GM20000 (cell line): ENCODE measurements at places on chromosomes 4 and X.

- DNase-seq: no peak
These were observed 49.5 kb downstream of the GPM6A start for GRCh38 chr4:175762582-175762981.

- DNase-seq: peak; percentile 8
These were observed 99.3 kb downstream of the ANXA5 start for GRCh38 chr4:121597346-121597934.

- DNase-seq: peak; percentile 3
These were observed 1026.9 kb upstream of the SLIT2 start for GRCh38 chr4:19224820-19225219.

DNA sequence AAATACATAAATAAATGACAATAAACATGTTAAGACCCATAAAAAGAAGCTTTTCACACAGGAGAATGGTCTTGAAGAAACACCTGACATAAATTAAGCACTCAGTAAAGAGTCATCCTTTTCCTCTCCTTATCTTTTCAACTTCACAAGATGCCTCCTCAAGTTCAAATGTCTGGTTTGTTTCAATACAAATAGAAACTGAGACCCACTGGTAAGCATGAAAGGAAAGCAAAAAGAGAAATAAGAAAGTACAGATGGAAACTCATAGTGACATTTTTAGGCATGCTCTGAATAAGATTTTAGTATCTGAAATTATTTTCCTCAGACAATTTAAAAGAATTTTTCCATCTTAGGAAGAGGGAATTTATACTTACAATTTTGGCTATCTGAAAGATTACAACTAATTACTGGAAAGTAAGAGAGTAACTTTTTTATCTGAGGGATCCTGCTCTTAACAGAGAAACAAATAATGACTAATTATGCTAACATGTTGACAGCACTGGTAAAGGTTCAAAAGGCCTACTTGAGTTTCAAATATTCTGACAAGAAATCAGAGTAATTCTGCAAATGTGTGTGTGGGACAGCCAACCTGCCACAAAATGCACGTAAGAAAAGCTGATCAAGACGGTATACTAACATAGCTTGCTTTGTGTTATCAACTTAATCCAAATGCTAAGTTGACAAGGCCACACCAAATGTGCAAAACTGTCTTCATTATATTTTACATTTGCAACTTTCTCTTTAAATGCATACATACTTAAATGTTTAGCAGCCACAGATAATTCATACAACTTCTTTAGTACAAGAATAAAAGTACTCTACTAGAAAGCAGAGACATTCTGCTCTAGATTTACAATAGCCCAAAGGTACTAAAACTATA is 113.0 kb downstream of the IQCM start:
- DNase-seq: no peak

GRCh38 chr4:5995901-5996623 is 22.2 kb downstream of the C4orf50 start:
- no peak for DNase-seq

- no peak for DNase-seq
These were observed 193.7 kb downstream of the SPATA18 start for GRCh38 chr4:52244848-52245247.

DNA sequence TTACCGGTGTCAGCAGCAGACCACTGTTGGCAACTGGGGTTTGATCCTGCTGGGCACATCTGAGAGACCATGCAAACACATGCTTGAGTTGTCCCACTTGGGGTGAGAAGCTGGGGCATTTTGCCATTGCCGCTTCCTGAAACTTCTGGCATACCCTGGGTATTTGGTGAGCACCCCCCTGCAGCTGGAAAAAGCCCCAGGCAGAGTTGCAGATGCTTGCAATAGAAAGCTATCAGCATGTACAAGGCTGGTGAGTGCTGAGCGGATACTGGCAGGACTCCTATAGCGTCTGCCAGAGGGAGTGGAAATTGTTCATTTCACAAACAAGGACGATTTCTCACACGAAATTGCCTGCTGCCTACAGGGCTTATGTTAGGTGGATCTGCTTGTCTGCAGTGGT is 32.3 kb downstream of the SUPT20HL1 start:
- no peak for DNase-seq

- no peak for DNase-seq
These were observed 91.8 kb upstream of the PSAPL1 start for GRCh38 chr4:7526491-7526890.

GRCh38 chrX:20693078-20693477 is 426.4 kb upstream of the RPS6KA3 start:
- no peak for DNase-seq

- DNase-seq: no peak
These were observed 96.4 kb downstream of the LNX1 start for GRCh38 chr4:53494851-53495250.

DNA sequence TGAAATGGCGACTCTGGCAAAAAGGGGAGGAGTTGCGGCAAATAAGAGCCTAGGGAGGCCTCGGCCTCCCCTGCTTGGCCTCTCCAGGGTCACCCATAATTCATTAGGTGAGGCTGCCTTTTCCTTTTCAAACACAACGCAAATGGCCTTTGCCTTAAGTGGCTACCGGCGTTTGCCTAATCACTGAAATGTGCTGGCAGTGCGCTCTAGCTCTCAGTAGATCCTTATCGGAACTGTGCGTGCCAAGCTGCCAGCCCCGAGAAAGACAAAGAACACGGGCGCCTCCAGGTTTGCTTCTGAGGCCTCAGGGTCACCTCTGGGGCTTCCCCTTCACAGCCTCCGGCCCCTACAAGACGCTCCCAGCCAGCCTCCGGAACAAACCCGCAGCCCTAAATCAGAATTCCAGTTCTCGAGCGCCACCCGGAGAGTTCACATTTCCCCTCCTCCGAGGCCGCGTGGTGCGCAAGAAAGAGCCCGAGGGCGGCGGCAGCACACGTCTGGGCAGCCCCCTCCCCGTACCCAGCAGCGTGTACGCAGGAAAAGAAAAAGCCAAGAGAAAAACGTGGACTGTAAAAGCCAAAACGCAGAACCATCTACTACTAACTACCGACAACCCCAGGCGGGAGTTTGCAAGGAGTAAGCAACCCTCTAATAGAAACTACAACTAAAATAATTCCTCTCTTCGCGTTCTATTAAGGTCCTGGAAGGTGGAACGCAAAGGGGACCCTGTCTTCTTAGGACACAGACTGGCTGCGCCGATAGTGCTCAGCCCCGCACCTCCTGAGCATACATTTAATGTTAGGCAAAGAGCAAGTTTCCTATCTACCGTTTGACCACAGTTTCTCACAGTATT is 76.5 kb upstream of the BCOR start:
- DNase-seq: peak; percentile 52

DNA sequence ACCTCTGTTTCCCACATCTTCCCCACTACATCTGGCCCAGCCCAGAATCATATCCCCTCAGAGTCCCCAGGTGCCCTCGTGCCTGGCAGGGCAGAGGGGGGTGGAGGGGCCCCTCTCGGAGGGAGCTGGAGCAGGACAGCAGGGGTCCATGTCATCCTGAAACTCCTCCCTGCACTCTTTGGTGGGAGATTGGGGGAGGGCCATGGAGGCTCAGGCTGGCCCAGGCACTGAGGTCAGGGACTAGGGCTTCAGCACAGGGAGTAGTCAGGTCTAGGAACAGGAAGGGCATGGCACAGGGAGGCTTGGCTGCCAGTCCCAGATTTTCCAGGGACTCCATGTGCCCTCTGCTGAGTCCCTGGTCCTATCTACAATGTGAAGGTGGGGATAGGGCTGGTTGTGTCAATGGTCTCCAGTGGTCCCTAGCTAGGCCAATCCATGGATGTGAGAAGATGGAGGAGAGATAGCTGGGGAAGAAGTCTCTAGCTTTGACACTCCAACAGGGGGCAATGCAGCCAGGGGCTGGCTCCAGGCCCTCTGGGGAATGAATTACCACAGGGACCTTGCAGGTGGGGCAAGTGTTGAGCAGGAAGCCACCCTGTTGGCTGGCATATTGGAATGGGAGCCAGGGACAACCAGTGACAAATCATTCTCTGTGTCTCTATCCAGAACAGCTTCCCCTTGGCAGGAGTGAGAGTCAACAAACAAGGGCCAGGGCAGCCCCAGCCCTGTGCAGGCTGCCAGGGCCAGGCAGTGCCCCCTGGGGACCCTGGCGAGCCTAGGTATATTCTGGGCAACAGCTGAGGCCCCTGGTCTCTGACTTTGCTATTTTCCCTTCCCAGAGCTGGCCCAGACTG is 154.4 kb downstream of the EFNB1 start:
- no peak for DNase-seq

DNA sequence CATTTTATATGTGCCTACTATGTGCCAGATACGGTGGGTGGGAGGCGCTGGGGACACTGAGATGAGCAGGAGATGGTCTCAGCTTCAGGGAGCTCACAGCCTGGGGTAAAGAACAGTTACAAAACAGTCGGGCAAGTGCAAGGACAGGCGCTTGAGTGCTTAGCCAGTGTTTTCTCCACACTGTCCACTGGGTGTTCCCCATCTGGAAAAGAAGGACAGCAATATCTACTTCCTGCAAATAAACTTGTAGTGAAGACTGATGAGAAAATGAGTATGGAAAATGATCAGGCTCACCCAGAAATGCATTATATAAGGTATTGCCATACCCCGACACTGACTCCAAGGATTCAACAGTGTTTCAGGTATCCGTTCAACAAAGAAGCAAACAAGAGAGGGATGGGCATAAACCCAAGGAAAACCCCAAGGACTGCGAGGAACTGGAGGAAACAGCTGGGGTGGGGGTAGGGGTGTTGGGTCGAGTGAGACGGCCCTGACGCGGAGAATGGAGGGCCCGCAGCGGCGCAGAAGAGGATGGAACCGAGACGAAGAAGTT is 835 bp downstream of the TMEM185A start:
- DNase-seq: no peak

DNA sequence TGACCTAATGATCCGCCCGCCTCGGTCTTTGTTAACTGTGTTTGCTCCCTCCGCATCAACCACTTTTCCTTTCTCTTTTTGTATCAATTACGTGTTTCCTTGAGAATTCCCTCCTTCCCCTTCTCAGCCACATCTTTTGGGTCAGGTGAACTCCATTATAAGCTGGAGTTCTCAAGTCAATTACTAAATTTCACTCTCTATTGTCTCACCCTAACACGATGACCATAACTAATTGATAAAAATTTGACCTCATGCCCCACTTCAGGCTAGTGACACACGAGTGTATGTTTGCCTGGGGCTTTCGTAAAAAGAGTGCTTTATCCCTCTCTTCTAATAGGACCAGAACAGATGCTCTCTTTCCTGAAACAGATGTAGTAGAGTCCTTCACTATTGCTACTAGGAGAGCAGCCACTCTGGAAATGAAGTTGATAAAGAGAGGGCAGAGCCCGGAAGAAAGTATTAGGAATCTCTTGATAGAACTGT is 403.6 kb upstream of the ANXA10 start:
- DNase-seq: no peak
